Esophagus muscularis mucosa (tissue), 4 donors: ENCODE measurements at places on chromosomes 4 and X. TPM values are rescaled to one million over a fixed set of nuclear protein-coding genes. Genes with fewer than 3 reads are reported as not detected.

DNA sequence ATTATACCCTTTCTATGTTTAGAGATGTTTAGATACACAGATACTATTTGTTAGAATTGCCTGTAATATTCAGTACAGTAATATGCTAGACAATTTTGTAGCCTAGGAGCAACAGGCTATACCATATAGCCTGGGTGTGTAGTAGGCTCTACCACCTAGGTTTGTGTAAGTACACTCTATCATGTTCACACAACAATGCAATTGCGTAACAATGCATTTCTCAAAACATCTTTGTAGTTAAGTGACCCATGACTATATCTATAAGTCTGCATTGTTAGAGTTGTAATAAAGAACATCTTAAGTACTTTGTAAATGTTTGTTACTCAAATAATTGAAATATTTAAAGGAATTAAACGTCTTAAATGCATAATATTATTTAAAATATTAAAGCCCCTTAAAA is 379.3 kb downstream of the PPP3CA start:
- H3K4me3 ChIP-seq, result no peak overlapping the region
- no peaks in the 10 kb centered on the region for H3K4me1 ChIP-seq
- H3K27me3 ChIP-seq, result no peaks in the 10 kb centered on the region
- H3K27ac ChIP-seq, result no peak overlapping the region

GRCh38 chrX:134462927-134463326 is 3.0 kb downstream of the HPRT1 start:
- DNase-seq, result no peak
- H3K27me3 ChIP-seq, result no peaks in the 10 kb centered on the region
- no peak overlapping the region for H3K4me3 ChIP-seq
- H3K4me1 ChIP-seq, result peaks cover 14% of the 10 kb centered on the region

GRCh38 chrX:63664083-63664482 is 120.9 kb downstream of the ARHGEF9 start:
- no peak for DNase-seq
- H3K36me3 ChIP-seq, result no peaks in the 10 kb centered on the region
- H3K27ac ChIP-seq, result no peak overlapping the region
- peaks cover 2% of the 10 kb centered on the region for H3K4me1 ChIP-seq
- no peak overlapping the region for H3K4me3 ChIP-seq

RAB9B gene
- total RNA-seq, result 8.9 TPM
